NCI-H1092 treated with DMSO at 0.1 percent for 48 hours (cell line): ENCODE measurements at places on chromosomes 6 and 20.

DNA sequence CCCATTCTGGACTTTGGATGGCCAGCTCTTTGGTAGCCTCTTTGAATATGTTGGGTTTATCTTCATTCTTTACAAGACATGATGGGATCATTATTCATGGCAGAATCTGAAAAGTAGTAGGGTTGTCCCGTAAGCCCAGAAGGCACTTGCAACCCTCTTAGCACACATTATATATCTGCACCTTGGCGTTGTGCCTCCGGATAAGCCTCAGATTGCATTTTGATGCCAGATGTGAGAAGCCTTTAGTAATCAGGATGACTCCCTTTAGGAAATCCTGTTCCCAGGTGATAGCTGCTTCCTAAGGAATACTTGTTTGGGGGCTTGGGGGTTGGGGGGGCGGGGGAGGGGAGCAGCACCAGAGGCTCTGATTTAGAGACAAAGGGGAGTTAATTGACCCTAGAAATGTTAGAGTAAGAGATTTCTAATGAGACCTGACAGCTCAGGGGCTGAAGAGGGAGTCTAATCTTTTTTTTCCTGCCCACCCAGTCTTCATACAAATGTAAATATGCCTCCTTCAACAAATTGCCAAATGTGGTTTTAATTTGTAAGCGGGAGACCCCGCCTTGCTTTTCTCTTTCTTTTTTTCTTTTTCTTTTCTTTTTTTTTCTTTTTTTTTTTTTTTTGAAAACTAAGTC lies 55.1 kb downstream of the JAG1 start:
- DNase-seq = no peak

- no peak for DNase-seq
These were observed 178.7 kb downstream of the TBXT start for GRCh38 chr6:165988757-165989456.

DNA sequence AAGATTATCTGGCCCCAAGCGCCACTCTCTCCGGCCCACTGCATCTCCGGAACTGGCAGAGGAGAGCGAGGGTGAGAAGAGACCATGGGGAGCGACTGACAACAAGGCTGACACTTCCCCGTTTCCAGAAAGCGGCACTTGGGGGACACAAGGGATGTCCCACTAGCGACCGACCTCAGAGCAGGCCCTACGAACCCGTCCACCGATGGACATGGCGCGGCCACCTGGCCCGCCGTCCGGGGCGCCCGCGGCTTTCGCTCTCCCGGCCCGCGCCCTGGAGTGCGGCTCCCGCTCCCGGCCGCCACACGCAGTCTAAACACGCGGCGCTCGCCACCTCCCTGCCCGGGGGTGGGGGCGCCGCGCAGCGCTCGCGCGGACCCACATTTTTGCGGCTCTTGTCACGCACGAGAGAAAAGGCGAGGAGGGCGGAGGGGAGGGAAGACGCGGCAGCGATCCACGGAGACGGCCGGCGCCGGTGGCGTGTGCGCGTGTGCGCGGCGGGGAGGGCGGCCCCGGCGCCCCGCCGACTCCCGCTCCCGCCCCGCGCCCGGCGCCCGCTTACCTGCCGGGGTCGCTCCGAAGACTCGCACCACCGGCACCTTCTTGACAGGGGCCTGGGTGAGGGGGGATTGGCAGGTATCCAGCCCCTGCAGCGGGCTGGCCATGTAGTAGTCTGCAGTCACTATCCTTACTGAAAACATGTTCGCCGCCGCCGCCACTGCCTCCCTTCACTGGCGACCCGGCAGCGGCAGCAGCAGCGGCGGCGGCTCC lies 645 bp downstream of the REV3L start:
- DNase-seq = peak; percentile 31

- DNase-seq = peak; percentile 30
These were observed 2.4 kb upstream of the MCM3 start for GRCh38 chr6:52286798-52287432.

DNA sequence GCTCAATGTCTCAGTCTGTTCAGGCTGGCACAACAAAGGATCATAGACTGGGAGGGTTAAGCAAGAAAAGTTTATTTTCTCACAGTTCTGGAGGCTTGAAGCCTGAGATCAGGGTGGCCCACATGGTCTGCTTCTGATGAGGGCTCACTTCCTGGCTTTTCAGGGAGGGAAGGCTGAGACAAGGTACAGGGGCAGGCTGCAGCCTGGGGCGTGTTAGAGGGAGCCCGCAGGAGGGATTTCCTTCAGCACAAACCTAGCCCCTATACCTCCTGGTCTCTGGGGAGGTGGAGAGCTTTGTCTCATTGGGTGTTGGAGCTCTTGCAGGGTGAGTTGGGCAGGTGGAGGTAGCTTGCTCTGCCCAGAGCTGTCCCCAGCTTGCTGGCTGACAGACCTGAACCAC lies 81.1 kb upstream of the GPR6 start:
- DNase-seq = no peak
